ENCODE measurements at places on chromosomes 5 and 9.

GRCh38 chr9:19498015-19498414 is 89.2 kb downstream of the ACER2 start:
- DNase-seq = no peak

- DNase-seq = no peak
Observed at GRCh38 chr5:119315516-119315949, 40.3 kb upstream of the TNFAIP8 start.

GRCh38 chr5:24816206-24816605 is 171.4 kb upstream of the CDH10 start:
- DNase-seq = no peak

GRCh38 chr5:119270960-119271757 is 84.7 kb upstream of the TNFAIP8 start:
- DNase-seq = no peak

GRCh38 chr9:113176803-113177202 is 26.0 kb downstream of the SLC31A2 start:
- DNase-seq = no peak

DNA sequence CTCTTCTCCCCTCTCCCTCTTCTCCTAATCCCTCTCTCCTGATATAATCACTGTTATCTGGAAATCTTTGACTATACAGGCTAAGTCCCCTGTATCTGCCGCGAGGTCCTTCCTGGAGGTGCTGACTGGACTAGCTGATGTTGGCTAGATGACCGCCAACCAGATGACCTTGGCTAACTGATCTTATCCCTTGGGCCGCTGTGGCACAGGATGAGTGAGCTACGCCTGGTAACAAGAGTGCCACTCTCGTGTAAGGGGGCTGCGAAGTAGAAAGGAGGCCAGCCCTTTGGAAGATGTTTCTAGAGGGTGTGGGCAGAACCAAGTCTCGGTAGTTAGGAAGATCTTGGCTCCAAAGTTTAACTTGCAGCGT is 345 bp upstream of the PRRC1 start:
- DNase-seq = peak; percentile 71

DNA sequence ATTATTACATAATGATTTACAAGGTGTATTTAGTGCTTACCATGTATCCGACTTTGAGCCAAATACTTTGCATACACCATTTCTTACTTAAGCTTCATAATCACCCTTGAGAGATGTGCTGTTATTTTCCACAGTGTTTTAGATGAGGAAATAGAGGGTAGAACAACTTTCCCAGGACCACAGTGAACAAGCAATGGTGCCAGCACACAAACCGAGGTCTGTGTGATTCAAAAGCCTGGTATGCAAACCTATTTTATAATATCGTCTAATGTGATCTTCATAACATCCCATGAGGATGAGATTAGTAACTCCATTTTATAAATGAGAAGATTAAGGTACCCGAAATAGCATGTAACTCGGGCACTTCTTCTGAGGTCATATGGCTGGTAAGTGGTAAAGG is 294.7 kb downstream of the NSG2 start:
- no peak for DNase-seq

DNA sequence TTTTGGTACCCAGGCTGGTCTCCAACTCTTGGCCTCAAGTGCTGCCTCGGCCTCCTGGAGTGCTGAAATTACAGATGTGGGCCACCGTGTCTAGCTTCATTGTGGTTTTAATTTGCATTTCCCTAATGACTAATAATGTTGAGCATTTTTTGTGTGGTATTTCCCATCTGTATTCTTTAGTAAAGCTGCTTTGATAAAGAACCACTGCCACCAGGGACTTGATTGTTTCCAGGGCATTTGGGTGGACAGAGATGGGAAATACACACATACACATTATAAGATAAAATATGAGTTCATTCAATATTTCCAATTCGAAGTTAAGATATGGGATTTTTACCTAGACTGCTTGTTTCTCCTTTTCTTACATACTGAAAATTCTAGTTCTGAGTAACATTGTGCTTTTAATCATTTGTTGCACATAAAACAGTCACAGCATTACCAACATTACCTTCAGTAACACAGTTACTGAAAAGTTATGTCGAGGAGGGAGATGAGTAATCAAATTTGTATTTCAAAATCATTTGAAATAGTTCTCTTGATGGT is 28.9 kb downstream of the HABP4 start:
- no peak for DNase-seq

DNA sequence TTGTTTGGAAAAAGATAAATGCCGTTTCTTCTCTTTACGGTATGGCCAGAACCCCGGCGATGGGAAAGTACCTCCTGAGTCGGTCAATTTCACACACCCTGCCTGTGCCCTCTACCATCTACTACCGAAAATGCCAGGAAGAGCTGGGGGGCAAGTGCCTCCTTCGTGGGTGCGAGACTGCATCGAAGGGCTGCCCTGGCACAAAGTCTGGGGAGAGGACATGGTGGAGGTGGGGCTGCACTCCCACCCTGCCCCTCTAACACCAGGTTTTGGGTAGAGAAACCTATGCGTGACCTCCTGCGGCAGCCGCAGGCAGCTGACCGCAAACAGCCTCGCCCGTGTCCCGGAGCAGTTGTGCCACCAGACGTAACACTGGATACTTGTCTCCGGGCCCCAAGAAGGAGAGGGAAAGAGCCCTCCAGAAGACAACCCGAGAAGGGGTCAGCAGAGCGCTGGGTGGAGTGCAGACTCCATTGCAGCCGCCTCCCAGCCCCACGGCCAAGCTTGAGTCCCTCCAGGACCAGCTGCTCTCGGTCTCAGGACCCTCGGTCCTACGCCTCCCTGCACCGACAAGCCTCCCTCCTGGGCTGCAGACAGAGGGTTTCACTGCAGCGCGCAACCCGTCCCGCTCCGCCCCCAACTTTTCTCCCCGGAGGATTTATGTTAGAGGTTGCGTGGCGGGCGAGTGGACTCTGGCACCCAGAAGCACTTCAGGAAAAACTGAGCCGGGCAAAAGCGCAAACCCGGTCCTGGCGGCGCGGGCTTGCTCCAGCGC is 823 bp upstream of the PRDM6 start:
- peak; percentile 85 for DNase-seq

DNA sequence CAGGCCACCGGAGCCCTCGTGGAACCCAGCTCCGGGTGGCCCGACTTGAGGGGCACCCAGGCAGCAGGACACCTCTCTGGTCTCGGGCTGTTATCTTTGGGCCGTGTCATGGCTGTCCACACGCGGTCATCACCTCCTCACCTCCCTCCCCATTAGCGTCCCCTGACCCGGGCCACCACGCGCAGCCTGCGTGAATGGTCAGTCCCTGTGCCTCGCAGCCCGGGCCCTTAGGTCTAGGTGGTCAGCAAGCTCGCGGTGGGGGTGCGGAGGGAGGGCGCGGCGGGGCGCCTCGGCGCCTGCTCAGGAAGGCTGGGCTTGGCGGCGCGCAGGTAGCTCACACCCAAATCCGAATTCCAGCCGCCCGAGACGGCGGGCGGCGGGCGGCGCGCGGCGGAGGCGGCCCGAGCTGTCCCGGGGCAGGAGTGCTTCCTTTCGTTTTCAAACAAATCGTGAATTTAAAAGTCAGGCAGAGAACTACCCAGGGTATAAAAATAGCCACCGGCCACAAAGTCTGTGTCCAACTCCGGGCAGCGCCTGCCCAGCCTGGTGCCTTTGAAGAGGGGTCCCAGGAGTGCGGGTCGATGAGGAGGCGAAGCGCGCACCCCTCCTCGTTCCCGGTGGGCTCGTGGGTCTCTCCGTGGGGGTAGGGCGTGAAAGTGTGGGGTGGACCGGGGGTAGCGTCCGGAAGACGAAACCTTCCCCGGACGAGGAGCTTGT is 1.0 kb upstream of the RXRA start:
- DNase-seq = peak; percentile 71

DNA sequence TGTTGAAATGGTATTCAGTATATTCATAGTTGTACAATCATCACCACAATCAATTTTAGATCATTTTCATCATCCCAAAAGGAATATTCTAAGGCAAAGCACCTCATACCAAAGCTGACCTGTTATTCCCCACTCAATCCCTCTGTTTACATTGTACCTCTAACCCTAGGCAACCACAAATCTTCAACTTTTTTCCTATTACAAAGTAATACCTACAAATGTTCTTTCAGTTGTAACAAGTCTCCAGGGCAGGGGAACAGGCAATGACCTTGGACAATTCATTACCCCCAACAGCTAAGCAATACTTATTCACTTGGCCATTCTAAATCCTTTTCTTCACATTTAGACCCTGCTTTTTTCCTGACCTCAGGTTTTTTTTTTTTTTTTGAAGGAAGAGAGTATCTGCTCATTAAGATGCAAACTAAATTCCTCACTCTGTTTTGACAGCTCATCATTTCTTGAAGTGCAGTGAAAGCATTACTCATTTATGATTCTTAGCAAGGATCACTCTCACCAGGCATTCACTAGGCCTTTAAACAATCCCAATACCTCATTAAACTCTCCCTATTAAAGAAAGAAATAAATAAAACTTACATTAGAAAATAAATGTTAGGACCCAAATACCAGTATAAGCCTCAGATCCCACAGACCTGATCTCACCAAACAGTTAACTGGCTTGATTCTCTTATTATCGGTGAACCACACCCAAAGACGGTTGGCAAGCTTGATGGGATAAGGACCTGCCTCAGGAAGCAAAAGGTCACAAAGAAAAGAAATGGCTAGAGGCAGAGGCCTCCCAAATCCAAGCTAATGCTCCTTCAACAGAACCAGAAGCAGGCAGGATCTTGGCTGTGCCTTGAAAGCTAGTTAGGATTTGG is 15.3 kb downstream of the MTMR12 start:
- no peak for DNase-seq

GRCh38 chr5:173472784-173473278 is 143.6 kb downstream of the BOD1 start:
- no peak for DNase-seq

GRCh38 chr5:67263656-67264408 is 67.2 kb upstream of the CD180 start:
- DNase-seq = no peak

- no peak for DNase-seq
Observed at GRCh38 chr9:101861472-101861871, 123.0 kb upstream of the GRIN3A start.

DNA sequence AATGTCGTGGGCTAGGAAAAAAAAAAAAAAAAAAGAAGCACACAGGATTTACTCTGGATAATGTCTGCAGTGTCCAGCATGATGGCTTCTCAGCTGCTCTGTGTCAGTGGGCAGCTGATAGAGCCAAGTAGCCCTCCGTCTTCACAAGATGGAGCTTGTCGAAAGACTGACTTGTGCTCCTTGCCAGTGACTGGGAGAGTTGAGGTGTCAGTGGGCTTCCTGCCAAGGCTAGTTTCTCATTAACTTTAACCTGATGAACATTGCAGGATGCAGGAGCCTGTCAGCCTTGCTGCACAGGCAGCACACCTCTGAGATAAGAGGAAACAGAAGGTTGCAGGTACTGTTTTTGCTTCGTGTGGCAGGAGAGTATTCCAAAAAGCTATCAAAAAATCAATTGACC is 171.4 kb upstream of the SGCD start:
- DNase-seq = no peak

DNA sequence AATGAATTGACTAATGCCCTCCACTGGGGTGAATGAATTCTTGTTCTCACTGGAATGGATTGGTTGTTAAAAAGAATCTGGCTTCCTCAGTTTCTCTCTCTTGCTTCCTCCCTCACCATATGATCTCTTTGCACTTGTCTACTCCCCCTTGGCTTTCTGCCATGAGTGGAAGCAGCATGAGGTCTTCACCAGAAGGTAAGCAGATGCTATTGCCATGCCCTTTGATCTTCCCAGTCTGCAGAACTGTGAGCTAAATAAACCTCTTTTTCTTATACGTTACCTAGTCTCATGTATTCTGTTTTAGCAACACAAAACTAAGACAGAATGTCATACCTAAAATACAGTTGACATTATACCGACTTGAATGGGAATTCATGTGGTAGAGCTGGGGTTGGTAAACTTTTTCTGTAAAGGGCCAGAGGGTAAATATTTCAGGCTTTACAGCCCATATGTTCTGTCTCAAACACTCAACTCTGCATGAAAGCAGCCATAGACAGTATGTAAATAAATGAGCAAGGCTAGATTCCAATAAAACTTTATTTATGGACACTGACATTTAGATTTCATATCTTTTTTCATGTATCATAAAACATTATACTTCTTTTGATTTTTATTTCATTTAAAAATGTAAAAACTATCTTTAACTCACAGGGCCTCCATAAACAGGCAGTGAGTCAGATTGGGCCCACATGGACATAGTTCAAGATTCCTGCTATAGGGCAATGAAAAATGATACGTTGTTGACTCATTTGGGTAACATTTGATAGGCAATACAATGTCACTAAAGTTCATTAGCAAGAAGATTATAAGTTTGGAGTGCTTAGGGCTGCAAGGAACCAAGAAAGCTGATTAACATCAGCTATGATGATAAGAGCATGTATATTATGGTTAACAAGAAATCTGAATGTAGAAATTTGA is 79.4 kb upstream of the TLE4 start:
- no peak for DNase-seq
